ENCODE measurements at places on chromosomes 2 and 18. TPM values are rescaled to one million over a fixed set of nuclear protein-coding genes. Genes with fewer than 3 reads are reported as not detected.

- no peak overlapping the region for H3K4me3 ChIP-seq
- no peaks in the 10 kb centered on the region for H3K27me3 ChIP-seq
- H3K36me3 ChIP-seq, result peaks cover 2% of the 10 kb centered on the region
These were observed 38.5 kb downstream of the KCTD18 start for GRCh38 chr2:200471324-200471848.

DNA sequence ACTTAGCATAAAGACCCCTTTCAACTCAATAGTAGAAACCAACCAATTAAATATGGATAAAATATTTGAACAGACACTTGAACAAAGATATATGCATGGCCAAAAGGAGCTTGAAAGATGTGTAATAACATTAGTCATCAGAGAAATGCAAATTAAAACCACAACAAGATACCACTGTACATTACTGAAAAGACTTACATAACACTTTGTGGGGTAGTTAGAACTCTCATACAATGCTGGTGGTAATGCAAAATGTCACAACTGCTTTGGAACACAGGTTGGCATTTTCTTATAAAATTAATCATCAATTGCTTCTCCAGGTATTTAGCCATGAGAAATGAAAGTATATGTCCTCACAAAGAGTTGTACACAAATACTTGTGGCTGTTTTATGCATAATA, 60.7 kb downstream of the TTC27 start:
- peaks cover 10% of the 10 kb centered on the region for H3K36me3 ChIP-seq
- peaks cover 8% of the 10 kb centered on the region for H3K4me1 ChIP-seq

GRCh38 chr2:157785200-157785599, 90.9 kb downstream of the ACVR1 start:
- no peak overlapping the region for H3K4me3 ChIP-seq
- no peak overlapping the region for H3K27ac ChIP-seq

GRCh38 chr2:187638840-187639239, 84.6 kb upstream of the TFPI start:
- H3K4me3 ChIP-seq, result no peak overlapping the region
- no peaks in the 10 kb centered on the region for H3K36me3 ChIP-seq
- H3K27ac ChIP-seq, result no peak overlapping the region
- no peaks in the 10 kb centered on the region for H3K4me1 ChIP-seq
- no peak for DNase-seq
- H3K27me3 ChIP-seq, result no peaks in the 10 kb centered on the region

DNA sequence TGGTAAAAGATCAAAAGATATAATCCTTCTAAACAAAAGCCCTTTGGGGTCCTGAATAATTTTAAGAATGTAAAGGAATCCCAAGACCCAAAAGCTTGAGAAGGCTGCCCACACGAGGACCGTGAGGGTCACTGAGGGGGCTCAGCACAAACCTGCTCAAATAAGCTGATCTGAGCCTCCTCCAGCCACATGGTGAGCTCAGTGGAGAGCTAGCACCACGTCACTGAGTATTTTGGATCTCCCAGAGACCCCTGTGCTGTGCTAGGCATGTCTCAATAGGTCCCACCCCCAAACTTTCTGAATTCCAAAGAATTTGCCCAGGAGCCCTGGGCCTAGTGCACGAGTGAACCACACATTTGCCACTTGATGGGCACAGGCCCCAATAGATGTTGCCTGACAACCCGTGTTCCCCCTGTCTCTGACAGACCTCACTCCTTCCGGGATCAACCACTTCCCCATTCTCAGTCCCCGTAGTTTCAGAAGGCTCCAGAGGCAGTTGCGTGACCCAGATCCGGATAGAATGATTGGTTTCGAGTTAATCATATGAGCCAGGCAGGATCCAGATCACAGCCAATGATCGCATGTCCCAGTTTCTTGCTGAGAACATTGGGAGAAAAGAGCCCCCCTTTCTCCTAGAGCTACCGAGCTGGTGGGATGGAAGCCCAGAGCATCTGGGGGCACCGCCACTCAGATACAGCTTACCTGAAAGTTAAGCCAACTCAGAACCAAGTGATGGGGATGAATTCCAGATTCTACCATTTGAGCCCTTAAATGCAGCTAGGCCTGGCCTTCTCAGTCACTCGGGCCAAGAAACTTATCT, 203.8 kb downstream of the TNS1 start:
- no peaks in the 10 kb centered on the region for H3K4me1 ChIP-seq
- no peak overlapping the region for H3K27ac ChIP-seq
- H3K27me3 ChIP-seq, result no peaks in the 10 kb centered on the region
- H3K36me3 ChIP-seq, result no peaks in the 10 kb centered on the region
- H3K4me3 ChIP-seq, result no peak overlapping the region

DNA sequence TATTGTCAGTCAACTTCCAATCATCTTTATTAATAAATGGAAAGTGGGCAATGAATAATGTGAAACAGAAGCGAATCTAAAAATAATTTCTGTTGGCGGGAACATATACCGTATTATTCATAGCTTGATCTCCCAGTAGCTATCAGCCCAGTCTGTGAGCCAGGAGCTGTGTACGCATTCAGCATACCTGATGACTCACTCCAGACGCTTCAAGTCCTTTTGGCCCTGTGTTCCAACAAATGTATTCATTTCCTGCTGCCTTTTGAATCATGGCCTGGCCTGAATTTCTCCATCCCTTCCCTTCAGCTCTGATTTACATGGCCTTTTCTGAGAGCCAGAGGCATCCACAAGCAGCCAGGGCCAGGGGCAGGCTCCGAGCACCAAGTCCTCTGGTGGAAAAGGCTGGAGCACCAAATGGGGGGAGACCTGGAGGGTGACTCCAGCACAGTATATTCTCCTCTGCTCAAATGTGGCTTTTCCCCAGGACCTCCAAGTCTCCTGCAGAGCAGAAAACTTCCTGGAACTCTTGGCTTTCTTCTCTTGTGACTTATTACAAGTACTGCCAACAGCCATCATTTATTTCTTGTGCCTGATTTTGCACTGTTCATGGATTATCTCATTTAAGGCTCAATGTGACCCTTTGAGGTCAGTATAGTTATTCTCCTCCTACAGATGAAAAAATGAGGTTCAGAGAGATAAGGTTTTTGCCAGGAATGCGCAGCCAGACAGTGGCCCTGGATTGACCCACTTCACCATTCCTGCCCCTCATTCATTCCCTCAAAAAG, 108.7 kb downstream of the EN1 start:
- peaks cover 23% of the 10 kb centered on the region for H3K27me3 ChIP-seq
- H3K36me3 ChIP-seq, result no peaks in the 10 kb centered on the region
- H3K4me3 ChIP-seq, result no peak overlapping the region
- DNase-seq, result no peak
- H3K4me1 ChIP-seq, result no peaks in the 10 kb centered on the region
- no peak overlapping the region for H3K27ac ChIP-seq

GRCh38 chr2:129721846-129722245, 257.6 kb upstream of the RAB6C start:
- H3K27ac ChIP-seq, result no peak overlapping the region
- no peak for DNase-seq
- H3K27me3 ChIP-seq, result peaks cover 4% of the 10 kb centered on the region
- H3K36me3 ChIP-seq, result no peaks in the 10 kb centered on the region
- no peaks in the 10 kb centered on the region for H3K4me1 ChIP-seq

GRCh38 chr18:61607867-61608266, 274.6 kb downstream of the CDH20 start:
- no peak for DNase-seq
- no peak overlapping the region for H3K4me3 ChIP-seq
- no peak overlapping the region for H3K27ac ChIP-seq
- H3K4me1 ChIP-seq, result no peaks in the 10 kb centered on the region
- H3K36me3 ChIP-seq, result no peaks in the 10 kb centered on the region

DNA sequence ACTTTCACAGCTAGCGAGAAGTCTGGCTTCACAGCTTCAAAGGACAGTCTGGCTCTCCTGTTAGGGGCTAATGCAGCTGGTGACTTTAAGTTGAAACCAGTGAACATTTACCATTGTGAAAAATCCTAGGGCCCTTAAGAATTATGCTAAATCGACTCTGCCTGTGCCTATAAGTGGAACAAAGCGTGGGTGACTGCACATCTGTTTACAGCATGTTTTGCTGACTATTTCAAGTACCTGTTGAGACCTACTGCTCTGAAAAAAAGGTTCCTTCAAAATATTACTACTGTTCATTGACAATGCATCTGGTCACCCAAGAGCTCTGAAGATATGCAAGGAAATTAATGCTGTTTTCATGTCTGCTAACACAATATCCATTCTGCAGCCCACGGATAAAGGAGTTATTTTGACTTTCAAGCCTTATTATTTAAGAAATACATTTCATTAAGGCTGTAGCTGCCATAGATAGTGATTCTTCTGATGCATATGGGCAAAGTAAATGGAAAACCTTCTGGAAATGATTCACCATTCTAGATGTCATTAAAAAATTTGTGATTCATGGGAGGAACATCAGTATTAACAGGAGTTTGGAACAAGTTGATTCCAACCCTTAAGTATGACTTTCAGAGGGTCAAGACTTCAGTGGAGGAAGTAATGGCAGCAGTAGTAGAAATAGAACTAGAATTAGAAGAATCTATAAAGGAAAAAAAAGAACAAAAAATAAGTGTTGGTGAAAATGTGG, 48.9 kb downstream of the POLR1A start:
- no peak overlapping the region for H3K27ac ChIP-seq
- DNase-seq, result no peak
- no peaks in the 10 kb centered on the region for H3K27me3 ChIP-seq
- H3K4me3 ChIP-seq, result no peak overlapping the region
- H3K4me1 ChIP-seq, result no peaks in the 10 kb centered on the region
- peaks cover 36% of the 10 kb centered on the region for H3K36me3 ChIP-seq

DNA sequence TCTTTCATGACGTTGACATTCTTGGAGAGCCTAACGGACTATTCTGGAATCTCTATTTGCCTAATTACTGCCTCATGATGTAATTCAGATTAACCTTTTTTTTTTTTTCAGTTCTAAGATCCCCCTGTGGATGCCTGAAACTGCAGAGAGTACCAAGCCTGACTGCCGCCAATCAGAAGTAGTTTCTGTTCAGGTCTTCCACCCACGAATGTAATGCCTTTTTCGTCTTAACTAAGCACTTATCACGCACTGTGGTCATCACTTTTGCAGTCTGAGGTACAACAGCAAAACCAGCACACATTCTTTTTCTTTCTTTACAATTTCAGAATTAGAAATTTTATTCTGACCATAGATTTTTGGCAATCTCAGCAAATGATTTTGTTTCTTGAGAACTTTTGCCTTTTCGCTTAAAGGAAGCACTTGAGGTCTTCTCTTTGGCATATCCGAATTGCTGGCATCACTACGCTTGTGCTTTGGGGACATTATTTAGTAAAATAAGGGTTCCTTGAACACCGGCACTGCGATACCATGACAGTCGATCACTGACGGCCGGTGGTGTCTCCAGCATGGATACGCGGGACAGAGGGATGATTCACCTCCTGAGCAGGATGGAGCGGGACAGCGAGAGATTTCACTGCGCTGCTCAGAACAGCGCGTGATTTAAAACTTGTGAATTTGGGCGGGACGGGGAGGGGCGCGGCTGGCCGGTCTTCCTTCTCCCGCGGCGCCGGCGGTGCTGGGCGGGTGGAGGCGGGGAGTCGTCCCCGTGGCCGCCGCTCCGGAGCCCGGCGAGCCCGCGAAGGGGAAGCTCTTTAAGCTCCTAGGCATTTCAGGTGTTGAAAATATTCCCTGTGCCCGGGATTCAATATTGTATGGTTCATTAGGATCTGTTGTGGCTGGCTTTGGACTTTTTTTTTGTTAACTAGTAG, 32.0 kb upstream of the GPR55 start:
- peaks cover 50% of the 10 kb centered on the region for H3K27me3 ChIP-seq
- peak; percentile 48 for DNase-seq
- H3K4me1 ChIP-seq, result peaks cover 22% of the 10 kb centered on the region

- H3K27me3 ChIP-seq, result no peaks in the 10 kb centered on the region
- no peaks in the 10 kb centered on the region for H3K36me3 ChIP-seq
- DNase-seq, result no peak
- H3K4me1 ChIP-seq, result no peaks in the 10 kb centered on the region
These were observed 652.0 kb downstream of the DPP10 start for GRCh38 chr2:115094441-115094840.

DNA sequence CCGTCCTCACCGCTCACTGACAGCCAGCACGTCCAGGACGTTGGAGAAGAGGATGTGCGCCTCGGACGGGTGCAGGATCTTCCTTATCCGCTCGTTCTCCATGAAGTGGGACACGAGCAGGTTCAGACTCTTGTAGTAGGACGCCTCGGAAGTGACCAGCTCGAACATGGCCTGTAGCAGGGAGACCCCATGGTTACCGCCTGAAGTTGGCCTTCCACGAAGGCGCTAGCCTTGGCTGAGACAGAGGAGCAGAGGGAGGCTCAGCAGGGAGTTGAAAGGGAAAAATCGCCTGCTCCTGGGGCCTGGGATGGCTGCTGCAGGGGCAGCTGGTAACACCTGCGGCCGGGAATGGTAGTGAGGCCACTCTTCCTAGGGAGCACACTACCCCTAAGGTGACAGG, 24.7 kb downstream of the SNORC start:
- H3K36me3 ChIP-seq, result no peaks in the 10 kb centered on the region
- H3K27ac ChIP-seq, result no peak overlapping the region
- peaks cover 8% of the 10 kb centered on the region for H3K4me1 ChIP-seq
- H3K4me3 ChIP-seq, result no peak overlapping the region

- DNase-seq, result no peak
- H3K27me3 ChIP-seq, result no peaks in the 10 kb centered on the region
- no peak overlapping the region for H3K27ac ChIP-seq
- no peaks in the 10 kb centered on the region for H3K36me3 ChIP-seq
These were observed 95.7 kb downstream of the GALNT13 start for GRCh38 chr2:153967248-153967973.

- H3K4me3 ChIP-seq, result no peak overlapping the region
- DNase-seq, result no peak
- H3K27ac ChIP-seq, result no peak overlapping the region
- H3K4me1 ChIP-seq, result no peaks in the 10 kb centered on the region
These were observed 55.7 kb downstream of the TMEM18 start for GRCh38 chr2:621303-622099.

DNA sequence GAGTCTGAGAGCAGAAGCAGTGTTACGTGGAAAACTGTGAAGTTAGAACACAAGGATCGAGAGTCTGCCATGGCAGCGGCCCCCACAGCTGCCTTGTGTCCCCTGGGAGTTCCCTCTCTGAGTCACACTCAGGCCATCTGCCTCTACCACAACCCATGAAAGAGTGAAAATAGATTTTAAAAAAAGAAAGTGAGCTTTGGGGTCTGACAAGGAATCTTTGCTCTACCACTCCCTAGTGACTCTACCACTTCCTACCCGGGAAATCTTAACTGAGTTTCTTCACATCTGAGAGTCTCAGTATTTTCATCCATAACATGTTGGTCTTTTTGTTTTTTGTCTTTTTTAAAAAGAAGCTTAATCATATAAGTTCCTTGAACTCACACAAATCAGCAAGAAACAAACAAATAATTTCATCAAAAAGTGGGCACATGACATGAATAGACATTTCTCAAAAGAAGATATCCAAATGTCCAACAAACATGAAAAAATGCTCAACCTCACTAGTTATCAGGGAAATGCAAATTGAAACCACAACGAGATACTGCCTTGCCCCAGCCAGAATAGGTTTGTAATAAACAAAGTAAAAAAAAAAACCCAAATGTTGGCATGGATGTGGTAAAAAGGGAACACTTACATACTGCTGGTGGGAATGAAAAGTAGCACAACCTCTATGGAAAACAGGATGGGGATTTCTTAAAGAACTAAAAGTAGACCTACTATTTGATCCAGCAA, 2.4 kb upstream of the MSGN1 start:
- H3K27me3 ChIP-seq, result peaks cover 13% of the 10 kb centered on the region
- no peaks in the 10 kb centered on the region for H3K4me1 ChIP-seq
- H3K27ac ChIP-seq, result no peak overlapping the region

- no peaks in the 10 kb centered on the region for H3K27me3 ChIP-seq
- H3K4me1 ChIP-seq, result no peaks in the 10 kb centered on the region
- H3K4me3 ChIP-seq, result no peak overlapping the region
- H3K27ac ChIP-seq, result no peak overlapping the region
- no peak for DNase-seq
These were observed 21.3 kb downstream of the SDC1 start for GRCh38 chr2:20203521-20204225.

Gene NCKAP5
- total RNA-seq, result not detected

Gene TWIST2
- not detected for total RNA-seq

Gene PRKAG3
- total RNA-seq, result not detected

Gene ZC3H6
- total RNA-seq, result 18.7 TPM

Gene MC4R
- total RNA-seq, result not detected
